Stimulated activated CD8-positive, alpha-beta memory T cell treated with anti-CD3 and anti-CD28 coated beads, Interleukin-2, amount 100 ng/mL, for 48 hours (primary cell): ENCODE measurements at places on chromosomes 16 and 17.
A peak's percentile ranks its signal among the peaks of the same experiment; 100 is the strongest.

DNA sequence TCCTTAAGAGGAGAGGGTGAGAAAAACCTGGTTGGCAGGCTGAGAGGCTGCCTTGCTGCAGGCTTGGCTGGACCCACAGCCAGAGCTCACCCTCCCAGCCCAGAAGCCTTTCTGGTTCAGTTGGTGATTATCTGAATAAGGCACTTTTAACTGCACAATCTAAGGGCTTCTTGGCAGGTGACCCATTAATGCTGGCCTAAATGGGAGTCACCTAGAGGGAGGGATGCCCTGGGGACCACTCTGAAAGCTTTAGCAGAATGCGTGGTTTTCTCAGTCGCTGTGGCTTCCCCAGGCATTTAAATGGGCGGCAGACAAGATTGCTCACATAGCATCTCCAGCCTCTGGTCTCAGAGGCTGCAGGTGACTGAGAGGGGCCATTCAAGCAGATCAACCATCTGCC lies 33.2 kb upstream of the SHISA9 start:
- no peak for DNase-seq

DNA sequence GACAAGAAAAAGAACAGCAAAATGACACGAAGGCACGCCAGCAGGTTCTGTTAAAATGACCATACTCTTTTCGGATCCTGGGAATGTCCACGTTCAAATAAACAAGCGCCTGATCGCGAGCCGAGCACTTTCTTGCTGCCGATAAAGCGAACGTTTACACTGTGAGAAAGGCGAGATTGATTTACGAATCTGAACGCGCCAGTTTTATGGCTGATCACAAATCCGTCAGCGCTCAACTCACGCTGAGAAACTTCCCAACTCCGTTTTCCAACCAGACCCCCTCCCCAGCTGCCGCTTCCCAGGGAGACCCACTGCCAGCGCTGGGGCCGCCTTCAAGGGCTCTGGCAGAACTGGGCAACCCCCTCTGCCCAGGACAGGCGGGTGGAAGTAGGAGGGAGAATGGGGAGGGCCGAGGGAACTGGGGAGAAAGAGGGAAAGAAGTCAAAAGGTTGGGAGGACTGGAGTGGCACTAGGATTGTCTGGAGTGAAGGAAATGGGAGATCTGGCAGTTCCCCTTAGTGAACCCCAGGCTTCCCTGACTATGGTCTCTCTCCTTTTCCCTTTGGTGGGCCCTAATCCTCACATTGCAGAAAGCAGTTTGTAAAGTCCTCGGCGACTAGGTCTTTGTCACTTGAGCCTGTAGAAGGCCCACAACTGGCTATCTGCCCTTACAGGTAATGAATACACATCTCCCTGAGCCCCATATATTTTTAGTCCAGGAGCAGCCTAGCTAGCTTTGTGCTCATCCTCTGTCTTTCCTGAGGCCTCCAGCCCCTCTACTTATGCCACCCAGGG lies 6.9 kb downstream of the HOXB4 start:
- DNase-seq, result no peak

GRCh38 chr17:49670641-49671040 lies 7.3 kb downstream of the SPOP start:
- no peak for DNase-seq

DNA sequence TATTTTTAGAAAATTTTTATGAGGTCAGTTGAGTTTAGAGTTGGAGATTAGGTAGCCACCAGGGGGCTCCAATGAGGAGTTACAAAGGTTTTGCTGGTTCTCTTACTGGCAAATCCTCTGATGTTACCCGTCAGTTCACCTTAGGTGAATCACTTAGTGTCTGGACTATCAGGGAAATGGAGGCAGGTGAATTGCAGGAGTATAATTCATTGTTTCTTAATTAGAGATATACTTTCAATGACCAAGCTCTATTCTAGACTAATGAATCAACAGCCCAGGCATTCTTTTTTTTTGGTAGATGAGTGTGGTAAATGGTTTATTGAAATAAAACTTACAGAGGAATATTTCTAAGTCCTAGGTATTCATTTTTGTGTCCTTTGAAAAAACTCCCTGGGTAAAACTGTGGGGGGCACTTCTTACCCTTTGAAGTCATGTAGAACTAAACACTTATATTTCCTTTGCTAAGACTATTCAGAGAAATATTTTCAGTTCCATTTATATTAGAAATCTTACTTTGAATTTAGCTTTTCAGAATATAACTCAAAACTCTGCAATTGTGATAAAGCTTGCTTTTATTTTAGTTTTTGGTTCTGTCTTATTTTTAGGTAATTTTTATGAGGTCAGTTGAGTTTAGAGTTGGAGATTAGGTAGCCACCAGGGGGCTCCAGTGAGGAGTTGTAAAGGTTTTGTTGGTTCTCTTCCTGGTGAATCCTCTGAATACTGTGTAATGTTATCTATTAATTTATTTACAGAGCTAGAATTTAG lies 17.7 kb downstream of the PSMD11 start:
- DNase-seq, result peak; percentile 49

DNA sequence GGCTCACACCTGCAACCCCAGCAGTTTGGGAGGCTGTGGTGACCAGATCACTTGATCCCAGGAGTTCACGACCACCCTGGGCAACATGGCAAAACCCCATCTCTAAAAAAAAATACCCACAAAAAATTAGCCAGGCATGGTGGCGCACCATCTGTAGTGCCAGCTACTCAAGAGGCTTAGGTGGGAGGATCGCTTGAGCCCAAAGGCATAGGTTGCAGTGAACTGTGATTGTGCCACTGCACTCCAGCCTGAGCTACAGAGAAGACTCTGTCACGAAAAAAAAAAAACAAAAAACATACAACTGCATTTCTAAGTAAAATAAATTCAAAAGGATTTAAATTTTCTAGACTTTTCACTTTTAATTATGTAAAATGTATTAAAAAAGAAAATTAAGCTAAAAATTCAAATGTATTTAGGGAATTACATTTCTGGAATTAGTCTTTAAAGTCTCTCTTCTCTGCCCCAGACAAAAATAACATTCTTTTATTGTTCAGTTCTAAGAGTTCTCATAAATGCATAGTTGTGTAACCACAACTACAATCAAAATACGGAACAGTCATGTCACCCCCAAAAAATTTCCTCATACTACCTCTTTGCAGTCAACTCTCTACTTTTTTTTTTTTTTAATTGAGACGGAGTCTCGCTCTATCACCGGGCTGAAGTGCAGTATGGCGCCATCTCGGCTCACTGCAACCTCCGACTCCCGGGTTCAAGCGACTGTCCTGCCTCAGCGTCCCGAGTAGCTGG lies 14.1 kb downstream of the FAM222B start:
- DNase-seq, result no peak

DNA sequence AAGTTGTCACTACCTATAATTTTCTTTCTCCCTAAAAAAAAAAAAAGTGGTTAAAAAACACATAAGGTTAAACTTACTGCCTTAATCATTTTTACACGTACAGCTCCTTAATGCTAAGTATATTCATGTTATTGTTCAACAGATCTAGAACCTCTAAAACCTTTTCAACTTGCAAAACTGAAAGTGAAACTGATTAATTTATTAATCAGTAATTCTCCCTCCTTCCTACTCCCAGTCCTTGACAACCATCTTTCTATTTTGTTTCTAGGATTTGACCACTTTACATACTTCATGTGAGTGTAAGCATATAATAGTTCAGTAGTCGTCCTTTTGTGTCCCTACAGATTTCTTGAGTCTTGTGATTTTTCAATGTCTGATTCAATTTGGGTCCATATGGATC lies 251.4 kb upstream of the KIF2B start:
- no peak for DNase-seq

DNA sequence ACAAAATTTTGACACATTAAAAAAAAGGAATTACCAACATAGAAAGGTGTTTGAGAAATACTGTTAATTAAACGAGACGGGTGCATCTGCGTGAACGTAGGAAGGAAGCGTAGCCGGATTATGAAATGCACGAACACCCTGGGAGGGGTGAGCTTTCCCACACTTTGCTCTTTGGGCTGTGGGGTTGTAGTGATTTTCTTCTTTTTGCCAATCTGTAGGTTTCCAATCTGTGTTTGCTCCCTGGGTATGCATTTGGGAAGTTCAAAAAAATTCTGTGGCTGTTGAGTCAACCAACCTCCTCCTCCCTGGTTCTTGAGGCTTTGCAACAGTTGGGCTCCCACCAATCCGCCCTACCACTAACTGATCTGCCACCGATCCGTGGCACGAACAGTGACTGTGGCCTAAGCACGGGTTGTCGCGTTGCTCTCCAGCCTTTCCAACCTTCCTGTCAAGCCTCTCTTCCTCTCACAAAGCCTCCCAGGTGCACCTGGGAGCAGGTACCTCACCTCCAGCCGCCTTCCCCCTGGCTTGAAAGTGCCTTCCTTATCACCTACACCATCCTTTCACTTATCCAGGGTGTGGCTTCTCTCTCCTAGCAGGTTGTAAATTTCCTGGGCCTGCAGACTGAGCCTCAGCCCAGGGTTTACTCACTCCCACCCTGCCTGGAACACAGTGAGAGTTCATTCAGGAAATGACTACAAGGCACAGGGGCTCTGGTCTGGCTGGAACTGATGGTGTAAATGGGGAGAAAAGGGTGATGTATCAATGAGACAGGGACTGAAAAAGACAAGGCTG lies 16.6 kb downstream of the RTN4RL1 start:
- no peak for DNase-seq

DNA sequence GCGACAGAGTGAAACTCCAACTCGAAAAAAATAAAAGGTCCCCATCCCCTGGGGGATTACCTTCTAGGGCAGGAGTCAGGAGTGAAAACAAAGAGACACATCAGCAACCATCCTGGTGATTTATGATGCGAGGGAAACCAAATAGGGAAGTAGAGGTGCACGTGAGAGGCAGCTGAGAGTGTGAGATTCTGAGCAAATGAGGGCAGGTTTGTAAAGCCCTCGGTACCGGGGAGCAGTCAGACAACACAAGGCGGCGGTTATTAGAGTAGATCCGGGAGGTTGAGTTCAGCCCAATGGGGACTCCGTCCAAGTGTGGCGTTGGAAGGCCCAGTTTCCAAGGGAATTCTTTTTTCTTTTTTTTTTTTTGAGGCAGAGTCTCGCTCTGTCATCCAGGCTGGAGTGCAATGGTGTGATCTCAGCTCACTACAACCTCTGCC lies 7.4 kb upstream of the ARMC7 start:
- DNase-seq, result no peak

DNA sequence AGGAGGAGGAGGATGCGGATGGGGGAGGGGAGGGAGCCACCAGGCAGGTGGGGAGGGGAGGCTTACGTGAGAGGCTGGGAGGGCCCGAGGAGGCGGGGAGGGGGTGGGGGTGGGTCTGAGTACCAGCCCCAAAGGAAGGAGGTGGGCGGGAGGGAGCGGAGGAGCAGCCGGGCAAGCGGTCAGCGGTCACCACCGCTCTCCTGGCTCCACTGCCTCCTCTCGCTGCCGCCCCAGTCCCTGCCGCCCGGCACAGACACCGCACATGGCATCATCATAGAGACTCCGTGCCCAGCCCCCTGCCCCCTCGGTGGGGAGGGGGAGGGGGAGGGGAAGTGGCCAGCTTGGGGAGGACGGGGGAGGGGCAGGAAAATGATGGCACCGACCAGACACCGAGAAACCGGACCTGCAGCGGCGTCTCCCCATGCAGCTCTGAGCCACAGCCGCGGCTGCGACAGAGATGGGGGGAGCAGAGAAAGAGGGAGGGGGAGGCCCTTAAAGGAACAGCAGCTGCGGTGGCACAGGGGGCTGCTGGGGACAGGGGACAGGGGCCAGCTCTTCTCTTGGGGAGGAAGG lies at the start of gene TLCD3B:
TSS of gene TLCD3B (minus strand) at position 431 of the 573 bp plus-strand sequence. CDS start 744 bp downstream, outside the sequence.
- no peak for DNase-seq

DNA sequence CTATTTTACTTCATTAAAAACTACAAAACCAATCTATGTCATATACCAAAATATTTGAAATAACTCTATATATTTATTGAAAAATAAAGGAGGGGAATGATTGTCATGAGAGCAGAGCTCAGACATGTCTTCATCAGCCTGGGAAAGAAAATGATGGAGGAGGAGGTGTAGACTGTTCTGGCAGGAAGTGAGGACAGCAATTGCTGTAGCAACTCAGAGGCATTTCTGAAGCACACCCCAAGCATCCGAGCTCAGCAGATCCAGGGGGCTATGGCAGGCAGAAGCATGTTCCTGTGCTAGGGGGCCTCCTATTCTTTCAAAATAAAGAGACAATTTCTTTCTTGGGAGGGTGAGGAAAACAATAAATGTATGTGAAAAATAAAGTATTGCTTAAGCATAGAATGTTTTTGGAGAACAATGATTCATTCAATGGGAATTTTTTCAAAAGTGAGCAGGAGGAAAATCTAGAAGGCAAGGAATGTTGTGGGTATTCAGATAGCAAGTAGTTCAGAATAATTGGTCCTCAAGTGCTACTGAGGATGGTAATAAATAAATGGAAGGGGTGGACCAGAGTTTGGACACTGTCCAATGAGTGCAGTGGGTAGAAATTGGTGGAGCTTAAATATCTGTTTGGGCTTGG lies 383.4 kb downstream of the CDH11 start:
- no peak for DNase-seq

DNA sequence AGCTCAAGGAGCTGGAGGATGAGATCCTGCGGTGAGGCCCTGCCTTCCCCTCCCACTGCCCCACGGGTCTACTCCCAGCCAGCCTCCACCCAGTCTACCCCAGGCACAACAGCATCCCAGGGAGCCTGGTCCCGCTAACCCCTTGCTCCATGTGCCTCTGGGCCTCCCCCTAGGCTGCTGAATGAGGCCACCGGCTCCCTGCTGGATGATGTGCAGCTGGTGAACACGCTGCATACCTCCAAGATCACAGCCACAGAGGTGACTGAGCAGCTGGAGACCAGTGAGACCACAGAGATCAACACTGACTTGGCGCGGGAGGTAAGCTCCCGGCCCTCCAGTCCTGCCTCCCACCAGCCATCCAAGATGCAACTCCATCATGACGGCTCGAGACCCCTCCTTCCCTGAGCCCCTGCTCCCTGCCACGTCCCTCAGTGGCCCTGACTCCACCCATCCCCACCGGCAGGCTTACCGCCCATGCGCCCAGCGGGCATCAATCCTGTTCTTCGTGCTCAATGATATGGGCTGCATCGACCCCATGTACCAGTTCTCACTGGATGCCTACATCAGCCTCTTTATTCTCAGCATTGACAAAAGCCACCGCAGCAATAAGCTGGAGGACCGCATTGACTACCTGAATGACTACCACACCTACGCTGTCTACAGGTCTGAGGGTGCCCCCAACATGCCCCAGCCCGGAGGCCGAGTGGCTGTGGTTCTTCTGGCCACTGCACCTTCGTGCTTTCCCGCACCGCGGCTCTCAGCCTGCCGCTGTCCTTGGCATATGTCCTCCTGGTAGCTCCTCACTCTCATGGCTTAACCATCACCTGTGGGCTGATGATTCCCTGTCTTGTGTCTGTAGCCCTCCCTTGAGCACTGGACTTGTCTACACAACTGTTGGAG lies 15.0 kb upstream of the KDM6B start:
- no peak for DNase-seq

GRCh38 chr16:88533932-88534637 lies 36.1 kb upstream of the ZC3H18 start:
- peak; percentile 70 for DNase-seq

- no peak for DNase-seq
Measured at GRCh38 chr16:10852948-10853347, 24.1 kb upstream of the CIITA start.

DNA sequence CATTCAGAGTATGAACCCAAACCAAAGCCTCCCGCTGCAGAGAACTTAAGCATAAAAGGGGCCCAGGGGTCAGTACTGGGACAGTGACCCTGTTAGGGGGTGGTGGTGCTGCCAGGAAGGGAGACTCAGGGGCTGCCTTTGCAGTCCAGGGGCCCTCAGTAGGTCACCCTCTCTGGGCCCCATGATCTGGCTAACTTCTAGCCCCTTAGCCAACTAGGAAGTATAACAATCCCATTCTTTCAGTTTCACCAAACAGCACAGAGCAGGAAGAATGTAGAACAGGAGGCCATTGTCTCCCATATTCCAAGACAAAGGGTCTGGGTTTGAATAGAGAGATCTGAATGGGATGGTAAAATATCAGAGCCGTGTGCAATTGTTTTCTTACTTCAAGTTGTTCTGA lies 378.6 kb upstream of the C16orf82 start:
- DNase-seq, result no peak
